ENCODE measurements at places on chromosomes 7 and 10. TPM values are rescaled to one million over a fixed set of nuclear protein-coding genes. Genes with fewer than 3 reads are reported as not detected.

GRCh38 chr7:80294346-80294745 lies 159.7 kb downstream of the GNAI1 start:
- no peak for DNase-seq

The PFKFB3 gene
- 11.0 TPM for total RNA-seq

- no peak for DNase-seq
Measured at GRCh38 chr7:114181280-114181679, 233.3 kb upstream of the FOXP2 start.

- DNase-seq, result peak; percentile 75
Measured at GRCh38 chr10:88582806-88583583, at the start of gene RNLS. Gene RNLS, minus strand, starts transcription at chr10:88583318.

The C10orf120 gene
- not detected for total RNA-seq

DNA sequence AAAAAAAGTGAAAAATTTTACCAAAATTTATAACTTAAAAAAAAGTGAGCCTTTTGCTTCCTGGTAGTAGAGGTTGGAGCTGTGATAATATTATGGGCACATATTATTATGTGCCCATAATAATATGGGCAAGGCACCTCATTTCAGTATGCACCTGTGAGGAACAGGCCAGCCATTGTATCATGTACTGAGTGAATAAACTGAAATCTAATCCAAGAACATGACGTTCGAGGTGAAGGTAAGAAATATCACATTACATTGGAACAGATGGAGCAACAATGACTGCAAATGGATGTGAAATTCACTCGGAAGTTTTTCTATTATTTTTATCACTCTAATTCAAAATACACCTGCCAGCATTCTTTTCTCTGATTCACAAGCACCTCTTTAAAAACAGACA lies 216.0 kb downstream of the KLF6 start:
- DNase-seq, result no peak

DNA sequence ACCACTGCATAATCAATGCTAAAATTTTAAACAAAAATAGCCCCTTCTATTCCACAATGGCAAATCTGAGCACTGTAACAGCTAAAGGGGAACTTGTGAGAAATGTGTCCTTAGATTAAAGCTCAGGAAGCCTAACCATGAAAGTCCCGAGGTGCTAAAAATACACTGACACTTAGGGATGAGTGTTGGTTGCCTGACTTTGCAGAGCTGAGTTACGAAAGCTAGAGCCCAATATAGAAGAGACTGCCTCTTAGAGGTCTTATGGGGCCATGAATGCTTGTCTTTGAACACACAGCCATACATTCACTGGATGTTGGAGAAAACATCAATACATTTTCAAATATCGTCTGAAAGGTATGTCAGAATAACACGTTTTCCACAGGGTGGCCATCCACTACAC lies 209.7 kb downstream of the LHFPL3 start:
- DNase-seq, result no peak

DNA sequence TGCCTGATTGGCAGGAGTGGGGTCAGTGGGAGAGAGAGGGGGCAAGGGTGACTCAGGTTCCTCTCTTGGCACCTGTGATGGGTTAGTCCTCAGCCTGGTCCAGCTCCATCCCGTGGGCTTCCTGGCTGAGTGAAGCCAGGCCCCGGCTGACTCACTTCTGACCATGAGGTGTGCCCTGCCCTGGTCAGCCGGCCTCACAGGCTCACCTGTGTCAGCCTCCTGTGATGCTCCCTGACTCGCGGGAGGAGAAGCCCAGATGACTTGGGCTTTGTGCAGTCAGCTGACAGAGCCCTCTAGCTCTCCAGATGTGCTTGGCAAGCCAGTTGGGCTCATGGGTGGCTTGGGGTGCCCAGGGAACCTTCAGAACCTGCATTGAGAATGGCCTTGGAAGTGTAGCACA lies 16.0 kb upstream of the PPIF start:
- no peak for DNase-seq

Measured in muscle of leg (tissue), 16 donors.